ENCODE measurements at places on chromosomes 6 and 20.

GRCh38 chr6:161544801-161545480 is 271.1 kb upstream of the AGPAT4 start:
- DNase-seq: no peak

DNA sequence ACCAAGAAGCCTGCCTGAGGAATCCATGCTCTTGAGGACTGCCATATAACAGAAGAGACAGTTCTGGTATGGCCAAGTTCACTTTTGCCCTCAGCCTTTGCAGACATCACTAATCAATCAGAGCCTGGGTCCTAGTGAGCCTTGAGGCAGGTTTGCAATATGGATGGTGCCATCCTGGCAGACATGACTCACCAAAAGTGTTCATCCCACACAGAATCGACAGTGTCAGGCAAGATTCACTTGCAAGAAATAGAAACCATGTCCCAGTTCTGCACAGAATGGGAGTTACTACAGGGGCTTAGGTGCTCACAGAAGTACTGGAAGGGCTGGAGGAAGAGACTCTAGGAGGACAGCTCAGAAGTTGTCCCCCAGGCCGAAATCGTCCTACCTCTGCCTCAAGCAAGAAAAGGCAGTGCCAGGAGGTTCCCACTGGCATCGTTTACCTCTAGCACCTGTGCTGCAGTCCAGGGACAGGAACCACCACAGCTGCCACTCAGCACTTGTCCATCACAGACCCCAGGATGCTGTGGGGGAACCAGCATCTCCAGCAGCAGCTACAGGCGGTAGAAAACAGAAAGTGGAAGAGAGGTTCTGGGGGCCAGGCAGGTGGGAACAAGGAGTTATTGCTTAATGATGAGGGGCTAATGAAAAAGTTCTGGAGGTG is 42.6 kb upstream of the PHACTR3 start:
- DNase-seq: no peak

DNA sequence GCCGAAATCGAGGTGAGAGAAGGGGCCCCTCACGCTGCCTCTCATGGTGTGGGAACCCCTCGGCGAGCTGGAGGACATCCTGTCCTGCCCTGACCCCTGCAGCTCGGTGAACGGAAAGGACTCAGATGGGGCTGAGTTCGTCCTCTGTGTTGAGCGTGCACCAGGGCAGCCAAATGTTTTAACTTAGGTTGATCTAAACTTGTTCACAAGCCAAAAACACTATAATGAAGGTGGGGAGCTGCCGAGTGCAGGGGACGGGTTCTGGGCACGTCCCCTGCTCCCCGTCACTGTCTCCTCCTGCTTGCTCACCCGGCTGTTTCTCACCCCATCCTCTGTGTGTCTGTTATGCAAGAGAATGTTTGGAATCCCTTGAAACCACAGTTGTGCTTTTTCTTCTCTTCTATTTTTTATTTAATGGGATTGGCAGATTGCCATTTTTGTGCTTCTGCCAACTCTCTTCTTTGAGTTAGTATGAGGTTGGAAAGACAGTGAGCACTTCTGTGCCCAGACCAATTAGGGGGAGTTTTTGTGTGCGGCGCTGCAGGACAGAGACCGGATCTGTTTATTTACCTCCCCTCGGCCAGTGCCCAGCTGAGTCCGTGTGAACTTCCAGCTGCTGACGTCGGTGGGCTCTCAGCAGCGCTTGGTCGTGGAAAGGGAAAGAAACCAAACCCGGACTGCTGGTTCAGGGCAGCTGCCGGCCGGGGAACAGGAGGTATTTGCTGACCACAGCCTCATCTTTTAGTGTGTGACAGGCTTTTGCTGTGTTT is 158.1 kb downstream of the DTNBP1 start:
- peak; percentile 76 for DNase-seq

- no peak for DNase-seq
Measured at GRCh38 chr6:36978421-36979346, 7.3 kb downstream of the MTCH1 start.

DNA sequence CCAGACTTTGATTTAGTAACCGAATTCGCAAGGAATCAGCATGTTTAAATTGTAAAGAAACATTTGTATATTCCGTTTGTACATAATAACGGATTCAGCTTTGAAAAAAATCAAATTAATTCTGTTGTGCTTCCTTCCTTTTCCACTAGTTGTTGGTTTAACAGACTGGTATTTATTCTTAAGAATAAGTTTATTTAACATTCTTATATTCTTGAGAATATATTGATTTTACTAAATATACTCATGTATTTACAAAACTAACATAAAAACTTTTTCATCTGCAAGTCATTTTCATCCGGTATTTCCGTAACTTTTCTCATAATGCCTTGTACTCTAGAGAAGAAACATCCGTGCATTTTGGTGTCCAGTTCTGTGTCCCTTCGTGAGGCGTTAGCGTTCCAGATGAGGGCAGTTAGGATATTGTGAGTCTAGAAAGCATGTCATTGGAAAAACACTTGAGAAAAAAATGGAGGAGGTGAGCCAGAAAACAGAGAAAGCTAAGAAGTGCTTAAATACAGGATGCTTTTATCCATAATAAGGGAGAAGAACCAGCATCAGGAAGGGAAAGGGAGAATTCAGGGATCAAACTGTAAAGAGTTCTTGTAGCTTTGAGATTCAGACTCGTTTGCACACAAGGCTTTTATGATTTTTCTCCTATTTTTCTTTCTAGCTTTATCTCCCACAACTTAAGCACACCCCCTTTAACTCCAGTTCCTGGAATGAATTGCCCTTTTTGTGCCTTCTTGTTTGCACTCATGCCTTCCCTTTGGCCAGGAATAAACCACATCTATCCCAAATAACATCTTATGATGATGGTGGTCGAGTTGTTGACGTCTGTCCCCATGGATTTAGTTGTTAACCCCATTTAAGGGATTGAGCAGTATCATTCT is 1.8 kb downstream of the WRNIP1 start:
- DNase-seq: no peak

GRCh38 chr6:112311950-112312547 is 35.1 kb upstream of the RFPL4B start:
- DNase-seq: no peak

- no peak for DNase-seq
Measured at GRCh38 chr20:13286607-13287006, 65.5 kb downstream of the ISM1 start.

GRCh38 chr20:50182346-50182745 is 8.3 kb upstream of the CEBPB start:
- DNase-seq: no peak

DNA sequence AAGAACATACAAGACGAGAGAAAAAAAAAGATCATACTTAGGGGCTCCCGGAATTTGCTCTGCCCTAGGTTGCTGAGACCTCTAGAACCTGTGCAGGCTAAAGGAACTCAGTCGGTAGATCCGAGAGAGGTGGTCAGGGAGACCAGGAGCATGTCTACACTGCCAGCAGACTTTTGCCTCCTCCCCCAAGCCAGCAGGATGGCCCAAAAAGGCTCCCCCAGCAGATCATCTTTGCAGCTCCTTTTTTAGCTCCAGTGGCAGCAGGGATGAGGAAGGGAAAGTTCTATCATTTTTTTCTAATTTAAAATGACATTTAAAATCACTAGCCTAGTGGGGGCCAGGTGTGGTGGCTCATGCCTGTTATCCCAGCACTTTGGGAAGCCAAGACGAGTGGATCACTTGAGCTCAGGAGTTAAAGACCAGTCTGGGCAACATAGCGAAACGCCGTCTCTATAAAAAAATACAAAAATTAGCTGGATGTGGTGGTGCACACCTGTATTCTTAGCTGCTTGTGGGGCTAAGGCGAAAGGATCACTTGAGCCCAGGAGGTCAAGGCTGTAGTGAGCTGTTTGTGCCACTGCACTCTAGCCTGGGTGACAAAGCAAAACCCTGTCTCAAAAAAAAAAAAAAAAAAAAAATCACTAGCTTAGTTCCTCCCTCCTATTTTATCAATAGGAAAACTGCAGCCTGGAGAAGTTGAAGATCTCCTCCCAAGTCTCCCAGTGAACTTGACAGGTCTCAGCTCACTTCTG is 69.3 kb upstream of the MYL9 start:
- DNase-seq: no peak

DNA sequence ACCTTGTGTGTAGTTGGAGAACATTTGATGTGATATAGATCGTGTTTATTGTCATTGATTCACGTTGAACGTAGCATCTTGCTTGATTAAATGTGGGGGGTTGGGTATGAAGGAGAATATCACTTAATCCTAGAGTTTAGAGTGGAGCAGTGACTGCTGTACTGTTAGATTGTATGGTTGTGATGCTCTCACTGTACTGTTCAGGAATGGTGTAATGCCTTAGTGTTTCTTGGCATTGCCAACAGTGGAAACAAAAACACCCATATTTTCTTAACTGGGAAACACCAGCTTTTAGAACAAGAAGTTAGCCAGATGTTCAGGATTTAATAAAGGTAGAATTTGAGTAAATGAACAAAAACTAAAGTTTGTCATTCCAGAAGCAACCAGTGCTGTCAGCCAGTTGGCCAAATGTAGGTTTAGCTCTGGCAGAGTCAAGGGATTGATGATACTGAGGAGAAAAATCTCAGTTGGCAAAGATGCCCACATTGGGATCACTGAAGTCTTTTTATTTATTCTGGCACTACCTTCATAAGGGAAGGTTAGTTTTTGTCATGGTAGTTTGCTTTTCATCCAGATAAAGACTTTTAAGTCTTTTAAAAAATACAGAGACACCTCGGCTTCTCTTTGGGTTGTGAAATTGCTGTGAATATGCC is 129.9 kb downstream of the JARID2 start:
- DNase-seq: no peak

GRCh38 chr6:158686311-158686710 is 36.5 kb downstream of the SYTL3 start:
- no peak for DNase-seq

DNA sequence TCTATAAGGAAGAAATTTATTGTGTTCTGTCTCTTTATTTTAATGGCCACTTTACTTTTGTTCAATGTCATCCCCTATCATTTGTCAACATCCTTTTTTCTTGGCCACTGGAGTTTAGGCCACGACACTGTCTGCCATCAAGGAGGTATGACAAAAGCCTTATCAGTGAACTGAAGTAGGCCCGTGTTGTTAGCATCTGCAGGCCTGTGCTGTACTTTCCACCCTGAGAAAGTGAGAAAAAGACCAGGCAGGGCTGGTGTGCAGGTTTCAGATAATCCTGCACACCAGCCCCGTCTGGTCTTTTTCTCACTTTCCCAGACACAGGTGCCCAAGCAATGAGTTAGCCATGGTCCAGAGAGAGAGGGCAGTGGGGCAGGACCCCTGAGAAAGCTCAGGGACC is 57.6 kb downstream of the GOPC start:
- DNase-seq: no peak

DNA sequence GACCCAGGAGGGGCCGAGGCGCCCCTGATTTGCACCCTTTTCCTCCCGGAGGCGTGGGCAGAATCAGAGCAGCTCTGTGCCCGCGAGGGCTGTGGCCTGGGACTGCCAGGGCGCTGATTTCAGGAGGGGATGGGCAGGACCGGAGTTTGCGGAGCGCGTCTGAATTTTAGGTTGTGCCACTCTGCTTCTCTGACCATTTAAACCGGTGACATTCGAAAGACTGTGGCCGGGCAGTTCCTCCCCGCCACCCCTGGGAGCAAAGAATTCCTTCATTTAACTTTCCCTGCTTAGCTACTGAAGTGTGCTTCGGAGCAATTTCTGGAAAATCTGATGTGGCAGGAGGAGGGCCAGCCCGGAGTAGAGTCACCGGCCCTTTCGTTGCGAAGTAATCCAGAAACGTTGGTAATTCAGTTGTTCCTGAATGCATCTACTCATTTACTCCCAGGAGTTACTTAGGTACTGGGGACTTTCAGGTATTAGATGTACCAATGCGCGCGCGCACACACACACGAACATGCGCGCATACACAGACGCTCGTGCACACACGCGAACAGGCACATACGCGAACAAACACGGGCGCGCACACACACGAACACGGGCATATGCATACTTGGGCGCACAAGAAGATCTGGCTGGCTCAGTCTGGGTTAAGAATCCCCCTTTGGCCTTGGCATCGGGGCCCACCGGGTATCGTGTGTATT is 568 bp downstream of the CCDC170 start:
- DNase-seq: no peak
